SK-N-SH treated with all-trans-retinoic acid at 6 μM for 48 hours (cell line): ENCODE measurements at places on chromosomes 12 and 14.

DNA sequence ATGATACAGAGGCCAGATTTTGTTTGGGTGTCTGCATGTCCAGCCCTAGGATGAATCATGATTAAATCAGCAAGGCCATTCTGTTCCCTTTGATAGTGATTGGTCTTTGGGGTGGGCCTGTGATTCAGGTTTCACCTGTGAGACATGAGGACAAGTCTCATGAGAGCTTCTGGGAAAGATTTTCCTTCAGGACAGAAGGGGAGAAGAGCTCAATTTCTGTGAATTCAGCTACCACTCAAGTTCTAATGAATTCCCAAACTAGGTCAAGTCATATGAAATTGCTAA is 73.4 kb downstream of the ZNF664 start:
- ATAC-seq: no peak

GRCh38 chr12:113136128-113136989 is 798 bp upstream of the RASAL1 start:
- ATAC-seq: no peak

GRCh38 chr12:5068126-5068525 is 24.4 kb downstream of the KCNA5 start:
- no peak for ATAC-seq

- no peak for ATAC-seq
Observed at GRCh38 chr12:51009056-51009440, 17.1 kb downstream of the SLC11A2 start.

- ATAC-seq: no peak
Observed at GRCh38 chr12:31984806-31985591, 25.8 kb downstream of the RESF1 start.

- ATAC-seq: no peak
Observed at GRCh38 chr12:113820842-113821241, 145.3 kb downstream of the RBM19 start.

GRCh38 chr12:109910969-109911348 is 10.9 kb downstream of the TCHP start:
- peak; percentile 81 for ATAC-seq

- no peak for ATAC-seq
Observed at GRCh38 chr12:31387011-31387410, 61.1 kb upstream of the SINHCAF start.

- no peak for ATAC-seq
Observed at GRCh38 chr12:91040096-91040755, 17.6 kb downstream of the KERA start.

DNA sequence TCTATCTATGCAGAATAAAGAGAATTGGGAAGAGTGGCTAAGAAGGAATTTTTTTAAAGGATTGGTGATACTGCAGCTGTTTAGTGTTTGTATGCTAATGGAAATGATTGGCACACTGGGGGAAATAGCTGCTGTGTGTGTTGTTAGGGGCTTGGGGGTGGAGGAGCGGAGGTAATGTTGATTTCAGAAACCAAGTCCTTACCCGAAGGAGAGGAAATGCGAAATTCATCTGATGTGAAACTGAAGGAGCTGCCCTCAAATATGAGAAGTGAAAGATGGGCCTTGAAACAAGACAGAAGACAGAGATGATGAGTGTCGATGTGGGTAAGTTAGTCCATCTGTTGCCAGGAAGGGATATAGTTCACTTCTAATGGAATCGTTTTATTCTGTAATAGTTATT is 21.2 kb upstream of the RNASE12 start:
- no peak for ATAC-seq

- ATAC-seq: no peak
Observed at GRCh38 chr12:5756338-5756842, 188.7 kb downstream of the ANO2 start.

DNA sequence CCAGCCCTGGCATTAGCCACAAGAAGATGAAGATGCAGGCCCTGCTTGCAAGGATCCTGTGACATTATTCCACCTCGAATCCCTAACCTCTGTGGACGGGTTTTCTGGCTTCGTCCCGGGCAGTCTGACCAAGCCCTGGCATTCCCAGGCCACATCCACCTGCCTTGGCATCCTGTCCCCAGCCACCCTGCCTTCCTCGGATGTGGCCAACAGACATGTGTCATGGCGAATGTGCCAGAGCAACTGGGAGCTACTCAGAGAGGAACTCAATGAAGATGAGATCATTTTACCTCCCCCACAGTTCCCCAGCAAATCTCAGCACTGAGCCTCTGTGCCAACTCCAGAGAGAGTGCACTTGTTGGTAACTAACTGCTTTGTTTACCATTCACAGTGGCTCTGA is 33.5 kb upstream of the KCNA5 start:
- no peak for ATAC-seq

GRCh38 chr14:52086711-52087110 is 17.9 kb upstream of the NID2 start:
- ATAC-seq: no peak

DNA sequence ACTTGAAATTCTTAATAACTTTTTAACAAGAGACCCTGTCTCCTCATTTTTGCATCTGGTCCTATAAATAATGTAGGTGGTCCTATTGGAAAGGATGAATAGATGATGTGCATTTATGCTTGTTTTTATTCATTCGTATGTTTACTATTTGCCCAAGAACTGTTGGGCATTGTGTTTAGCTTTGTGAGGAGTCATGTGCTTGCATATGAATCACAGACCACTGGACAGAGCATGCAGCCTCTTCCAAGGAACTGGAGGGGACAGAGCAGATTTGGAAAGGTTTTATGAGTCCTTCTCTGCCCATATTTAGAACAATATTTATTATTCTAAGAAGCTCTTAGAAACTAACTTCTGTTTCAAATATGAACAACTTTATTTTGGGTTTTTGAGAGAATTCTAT is 414.0 kb downstream of the SOX5 start:
- no peak for ATAC-seq

- ATAC-seq: no peak
Observed at GRCh38 chr12:63777340-63777739, 2.4 kb upstream of the RXYLT1 start.

- ATAC-seq: no peak
Observed at GRCh38 chr12:130916241-130916911, 37.3 kb upstream of the ADGRD1 start.

- no peak for ATAC-seq
Observed at GRCh38 chr14:68162887-68163286, 343.3 kb downstream of the RAD51B start.

- ATAC-seq: no peak
Observed at GRCh38 chr12:58703866-58704265, 216.4 kb downstream of the LRIG3 start.

GRCh38 chr14:101010835-101011234 is 107.3 kb upstream of the RTL1 start:
- ATAC-seq: no peak; the same call in 2 of the 3 replicates

GRCh38 chr14:33631021-33631420 is 319.9 kb downstream of the EGLN3 start:
- no peak for ATAC-seq

- ATAC-seq: 0 out of 3 replicates have a peak, but pooled peaks have one; percentile 25
Observed at GRCh38 chr14:100620255-100621100, 33.3 kb upstream of the BEGAIN start.

GRCh38 chr12:104877103-104877705 is 80.9 kb downstream of the SLC41A2 start:
- ATAC-seq: peak; percentile 92
